ENCODE measurements at places on chromosomes 6 and 20. TPM values are rescaled to one million over a fixed set of nuclear protein-coding genes. Genes with fewer than 3 reads are reported as not detected.

Gene GID8
- total RNA-seq = 20.1 TPM

Gene SPEF1
- not detected for total RNA-seq

Gene PXDC1
- 27.6 TPM for total RNA-seq

Gene HLA-DOB
- 0.13 TPM for total RNA-seq

Gene HLA-DRB1
- not detected for total RNA-seq

Gene SLPI
- total RNA-seq = not detected

Gene BTNL2
- not detected for total RNA-seq

Gene PRDM1
- total RNA-seq = 4.9 TPM

Gene ZBP1
- not detected for total RNA-seq

Gene TUBB2B
- total RNA-seq = not detected

Gene LAMP5
- total RNA-seq = not detected

All from HT1080 (cell line).